ENCODE measurements at places on chromosomes 2 and 18. TPM values are rescaled to one million over a fixed set of nuclear protein-coding genes. Genes with fewer than 3 reads are reported as not detected.

DNA sequence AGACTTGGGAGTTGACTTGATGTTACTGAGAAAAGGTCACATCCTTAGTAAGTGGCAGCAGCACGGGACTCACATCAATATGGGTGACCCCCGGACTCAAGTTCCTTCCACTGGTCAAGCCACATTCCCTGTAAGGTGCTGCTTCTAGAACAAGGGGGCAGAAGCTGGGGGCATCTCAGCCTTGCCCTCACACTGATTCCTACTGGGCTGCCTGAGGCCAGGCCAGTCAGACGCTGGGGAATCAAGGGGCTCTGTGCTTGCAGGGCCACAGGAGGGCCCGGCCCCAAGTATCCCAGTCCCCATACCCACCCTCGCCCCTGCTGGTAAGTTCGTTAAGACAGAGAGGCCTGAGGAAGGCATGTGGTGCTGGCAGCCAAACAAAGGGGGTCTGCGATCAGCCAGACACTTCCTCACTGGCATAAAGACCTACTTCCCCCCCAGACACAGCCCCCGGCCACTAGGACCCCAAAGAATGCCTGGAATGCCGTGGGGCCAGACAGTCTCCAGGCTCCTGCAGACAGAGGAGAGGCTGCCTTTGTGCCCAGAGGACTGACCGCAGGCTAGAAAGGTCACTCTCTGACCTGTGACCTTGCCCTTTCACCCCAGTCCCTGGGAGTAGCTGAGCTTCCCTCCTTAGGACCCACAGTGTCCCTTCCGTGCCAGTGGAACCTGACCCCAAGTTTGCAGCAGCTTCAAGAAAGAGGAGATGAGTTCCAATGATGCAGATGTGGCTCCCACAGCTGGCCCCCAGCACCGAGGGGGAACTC is 83.6 kb downstream of the HS1BP3 start:
- no peaks in the 10 kb centered on the region for H3K36me3 ChIP-seq
- H3K4me3 ChIP-seq, result no peak overlapping the region
- H3K27me3 ChIP-seq, result no peaks in the 10 kb centered on the region
- H3K4me1 ChIP-seq, result peaks cover 6% of the 10 kb centered on the region

- no peaks in the 10 kb centered on the region for H3K4me1 ChIP-seq
- no peak for DNase-seq
- no peaks in the 10 kb centered on the region for H3K27me3 ChIP-seq
- H3K4me3 ChIP-seq, result no peak overlapping the region
Measured at GRCh38 chr2:169619946-169620345, 35.8 kb downstream of the PPIG start.

GRCh38 chr18:35494251-35495220 is 3.2 kb downstream of the INO80C start:
- DNase-seq, result no peak
- no peak overlapping the region for H3K4me3 ChIP-seq
- H3K4me1 ChIP-seq, result peaks cover 9% of the 10 kb centered on the region
- H3K27ac ChIP-seq, result no peak overlapping the region
- H3K36me3 ChIP-seq, result no peaks in the 10 kb centered on the region
- H3K27me3 ChIP-seq, result no peaks in the 10 kb centered on the region

DNA sequence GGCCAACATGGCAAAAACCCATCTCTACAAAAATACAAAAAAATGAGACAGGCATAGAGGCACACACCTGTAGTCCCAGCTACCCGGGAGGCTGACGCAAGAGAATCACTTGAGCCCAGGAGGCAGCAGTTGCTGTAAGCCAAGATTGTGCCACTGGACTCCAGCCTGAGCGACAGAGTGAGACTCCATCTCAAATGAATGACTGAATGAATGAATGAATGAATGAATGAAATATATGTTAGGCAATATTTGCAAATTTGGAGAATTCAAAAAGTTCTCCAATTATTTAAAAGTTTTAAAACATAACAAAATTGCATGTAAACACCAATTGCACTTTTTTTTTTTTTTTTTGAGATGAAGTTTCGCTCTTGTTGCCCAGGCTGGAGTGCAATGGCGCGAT is 61.7 kb downstream of the STRN start:
- H3K4me3 ChIP-seq, result no peak overlapping the region
- no peaks in the 10 kb centered on the region for H3K27me3 ChIP-seq
- H3K36me3 ChIP-seq, result no peaks in the 10 kb centered on the region
- no peak overlapping the region for H3K27ac ChIP-seq
- DNase-seq, result no peak
- no peaks in the 10 kb centered on the region for H3K4me1 ChIP-seq

- no peak overlapping the region for H3K4me3 ChIP-seq
- peaks cover 6% of the 10 kb centered on the region for H3K4me1 ChIP-seq
- no peaks in the 10 kb centered on the region for H3K36me3 ChIP-seq
Measured at GRCh38 chr18:55213586-55213985, 254.3 kb upstream of the CCDC68 start.

- no peak overlapping the region for H3K27ac ChIP-seq
- 0 out of 2 replicates have a peak, but pooled peaks cover 3% of the 10 kb centered on the region for H3K27me3 ChIP-seq
- no peaks in the 10 kb centered on the region for H3K4me1 ChIP-seq
Measured at GRCh38 chr18:77162580-77162979, 30.0 kb upstream of the MBP start.

DNA sequence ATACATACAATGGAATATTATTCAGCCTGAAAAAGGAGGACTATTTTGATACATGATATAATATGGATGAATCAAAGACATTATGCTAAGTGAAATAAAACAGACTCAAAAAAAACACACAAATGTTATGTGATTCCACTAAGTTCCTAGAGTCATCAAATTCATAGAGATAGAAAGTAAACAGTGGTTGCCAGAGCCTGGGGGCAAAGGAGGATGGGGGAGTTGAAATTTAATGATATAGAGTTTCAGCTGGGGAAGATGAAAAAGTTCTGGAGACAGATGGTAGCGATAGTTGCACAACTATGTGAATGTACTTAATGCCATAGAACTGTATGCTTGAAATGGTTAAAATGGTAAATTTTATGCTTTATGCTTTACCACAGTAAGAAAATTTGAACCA is 119.7 kb downstream of the METTL4 start:
- H3K4me1 ChIP-seq, result no peaks in the 10 kb centered on the region
- H3K4me3 ChIP-seq, result no peak overlapping the region
- H3K36me3 ChIP-seq, result no peaks in the 10 kb centered on the region
- no peak for DNase-seq
- no peak overlapping the region for H3K27ac ChIP-seq

The GPR39 gene
- 0.63 TPM for total RNA-seq

GRCh38 chr18:8998481-8999217 is 103.8 kb upstream of the NDUFV2 start:
- no peak for DNase-seq
- H3K4me1 ChIP-seq, result no peaks in the 10 kb centered on the region
- H3K27ac ChIP-seq, result no peak overlapping the region

DNA sequence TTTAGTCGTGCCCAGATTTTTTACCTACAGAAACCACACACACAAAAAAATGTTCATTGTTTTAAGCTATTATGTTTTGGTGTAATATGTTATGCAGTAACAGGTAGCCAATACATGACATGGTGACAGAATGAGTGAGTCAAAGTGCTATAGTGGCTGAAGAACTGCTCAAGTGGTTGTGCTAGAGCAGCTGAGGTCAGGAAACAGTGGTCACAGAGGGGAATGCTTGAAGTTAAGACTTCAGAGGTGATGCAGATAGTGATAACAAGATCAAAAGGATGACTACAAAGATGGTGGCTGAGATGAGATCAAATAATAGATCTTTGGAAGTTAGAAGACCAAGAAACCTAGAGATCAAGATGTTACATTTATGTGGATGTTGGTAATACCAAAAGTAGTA is 174.3 kb downstream of the KCNE4 start:
- H3K36me3 ChIP-seq, result no peaks in the 10 kb centered on the region
- no peaks in the 10 kb centered on the region for H3K27me3 ChIP-seq

The SLC25A12 gene
- total RNA-seq, result 9.9 TPM

The PARD3B gene
- 4.9 TPM for total RNA-seq

DNA sequence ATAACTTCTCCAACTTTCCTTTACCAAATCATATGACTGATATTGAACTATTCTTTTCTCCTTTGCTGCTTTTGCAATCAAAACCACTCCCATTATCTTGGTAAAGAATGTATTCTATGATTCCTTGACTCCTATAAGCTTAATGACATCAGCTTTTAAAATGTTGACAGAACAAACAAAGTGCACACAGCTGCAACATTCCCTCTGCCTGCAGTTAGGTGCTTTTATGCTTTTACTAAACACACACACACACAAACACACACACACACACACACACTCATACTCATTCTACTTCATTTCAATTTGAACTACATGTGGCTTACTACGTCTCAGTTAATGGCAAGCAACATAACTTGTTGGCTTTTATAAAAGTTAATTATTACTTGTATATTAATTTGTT is 946.6 kb downstream of the DPP10 start:
- DNase-seq, result no peak
- H3K4me1 ChIP-seq, result peaks cover 2% of the 10 kb centered on the region
- H3K27ac ChIP-seq, result no peak overlapping the region
- H3K27me3 ChIP-seq, result no peaks in the 10 kb centered on the region

DNA sequence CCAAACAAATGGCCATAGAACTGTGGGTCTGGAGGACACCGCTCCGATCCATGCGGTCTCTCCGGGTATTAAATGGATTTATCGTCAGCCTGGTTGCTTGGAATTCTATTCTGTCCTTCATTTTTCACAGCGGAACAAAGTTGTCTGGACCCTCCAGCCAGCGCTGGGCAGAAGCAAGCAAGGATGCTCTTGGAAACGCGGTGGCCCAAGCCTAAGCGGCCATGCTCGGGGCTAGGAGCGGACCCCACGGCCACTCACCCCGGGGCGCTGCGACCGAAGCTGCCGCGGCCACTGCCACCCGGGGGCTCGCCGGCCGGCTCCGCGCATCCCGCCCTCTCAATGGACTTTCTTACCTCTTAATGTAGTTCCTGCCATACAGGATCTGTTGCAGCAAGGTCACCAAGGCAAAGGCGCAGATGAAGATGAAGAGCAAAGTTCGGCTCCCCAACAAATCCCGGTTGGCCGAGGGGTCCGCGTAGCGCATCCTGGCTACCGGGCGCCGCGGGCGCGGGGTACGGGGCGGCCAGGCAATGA is 761 bp downstream of the ST8SIA5 start:
- no peak for DNase-seq
- H3K4me1 ChIP-seq, result peaks cover 5% of the 10 kb centered on the region
- H3K27me3 ChIP-seq, result peaks cover 56% of the 10 kb centered on the region
- H3K27ac ChIP-seq, result no peak overlapping the region
- peak overlapping the region; percentile 67 for H3K4me3 ChIP-seq
- H3K36me3 ChIP-seq, result no peaks in the 10 kb centered on the region

- H3K36me3 ChIP-seq, result no peaks in the 10 kb centered on the region
Measured at GRCh38 chr18:48804856-48805610, 145.7 kb downstream of the SMAD7 start.

The SPATA3 gene
- total RNA-seq, result not detected

DNA sequence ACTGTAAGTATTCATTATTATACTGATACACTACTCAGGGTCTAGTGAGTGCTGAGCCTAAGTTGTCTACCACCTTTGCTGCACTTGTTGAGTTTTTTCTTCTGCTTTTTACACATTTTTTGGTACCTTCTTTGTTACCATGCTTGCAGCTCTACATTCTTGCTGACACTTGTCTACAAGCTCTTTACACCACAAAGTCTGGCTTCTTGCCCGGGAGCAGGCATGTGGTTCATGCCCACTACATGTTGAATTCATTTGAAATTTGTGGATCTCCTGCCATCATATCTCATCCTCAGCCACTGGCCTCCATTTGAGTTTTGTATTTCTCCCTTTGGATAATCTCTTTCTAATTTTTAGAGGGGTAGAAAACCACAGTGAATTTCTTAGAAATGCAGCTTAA is 29.9 kb downstream of the IL18R1 start:
- no peaks in the 10 kb centered on the region for H3K36me3 ChIP-seq
- H3K27ac ChIP-seq, result no peak overlapping the region
- H3K27me3 ChIP-seq, result no peaks in the 10 kb centered on the region
- no peak overlapping the region for H3K4me3 ChIP-seq

The XDH gene
- total RNA-seq, result 1.2 TPM

DNA sequence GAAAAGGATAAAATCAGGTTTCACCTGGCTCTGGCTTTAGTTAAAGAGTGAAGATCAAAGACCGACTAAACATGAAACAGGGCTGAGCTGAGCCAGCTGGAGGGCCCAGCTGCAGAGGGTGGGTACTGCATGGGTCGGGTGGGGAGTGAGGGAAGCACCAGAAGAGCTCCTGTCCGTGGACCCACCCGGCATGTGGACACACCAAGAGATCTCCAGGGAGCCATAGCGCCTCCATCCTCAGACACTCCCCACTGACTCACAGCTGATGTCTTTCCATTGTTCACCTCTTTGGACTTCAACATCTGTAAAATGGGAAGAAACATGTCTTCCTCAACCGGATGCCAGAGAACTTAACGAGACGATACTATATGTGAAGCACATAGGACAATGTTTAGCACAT is 178.3 kb upstream of the KLHL29 start:
- H3K27ac ChIP-seq, result no peak overlapping the region
- H3K4me1 ChIP-seq, result no peaks in the 10 kb centered on the region
- no peak overlapping the region for H3K4me3 ChIP-seq
- no peaks in the 10 kb centered on the region for H3K36me3 ChIP-seq

The TNFAIP6 gene
- 2.0 TPM for total RNA-seq

The SRD5A2 gene
- total RNA-seq, result not detected

The WDSUB1 gene
- 8.0 TPM for total RNA-seq

The PLEK gene
- total RNA-seq, result not detected
